EH (cell line): ENCODE measurements at places on chromosomes 3 and 15.
A peak's percentile ranks its signal among the peaks of the same experiment; 100 is the strongest.

DNA sequence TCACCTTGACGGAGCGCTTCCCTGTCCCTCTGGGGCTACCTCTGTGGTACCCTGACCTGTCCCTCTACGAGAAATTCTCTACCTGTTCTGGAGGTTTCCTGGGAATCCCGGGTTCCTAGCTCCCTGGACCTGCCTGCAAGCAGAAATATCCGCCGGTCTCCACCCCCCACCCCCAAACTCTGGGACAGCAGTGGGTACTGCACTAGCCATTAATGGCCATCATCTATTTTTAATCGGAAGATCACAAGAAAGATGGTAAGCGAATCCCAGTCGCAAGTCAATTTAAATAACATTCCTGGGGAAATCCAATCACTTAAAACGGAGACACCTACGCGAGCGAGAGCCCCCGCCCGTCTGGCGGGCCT is 429 bp upstream of the C3orf80 start:
- DNase-seq = no peak

GRCh38 chr15:43376017-43376705 is 5.3 kb downstream of the TUBGCP4 start:
- DNase-seq = peak; percentile 35

DNA sequence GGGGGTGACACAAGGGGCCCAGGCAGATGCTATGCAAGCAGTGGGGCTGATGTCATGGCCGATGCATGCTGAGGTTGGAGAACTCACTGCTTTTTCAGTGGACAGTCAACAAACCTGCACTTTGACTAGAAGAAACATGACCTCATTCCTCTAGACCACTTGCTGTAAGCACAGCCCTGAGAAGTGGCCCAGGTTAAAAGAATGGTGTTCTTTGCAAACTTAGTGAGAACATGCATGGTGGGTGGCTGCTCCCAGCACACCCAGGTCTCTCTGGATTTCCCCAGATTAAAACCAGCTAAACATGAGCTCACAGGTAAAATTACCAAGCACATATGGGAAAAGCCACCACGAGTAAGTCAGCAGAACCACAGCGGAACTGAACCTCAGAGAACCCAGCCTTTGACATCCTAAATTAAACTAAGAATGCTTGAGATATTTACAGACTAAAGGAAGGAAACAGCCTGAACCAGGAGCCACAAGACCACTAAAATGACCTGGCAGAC is 15.5 kb downstream of the DLEC1 start:
- DNase-seq = peak; percentile 16

GRCh38 chr15:62439543-62440016 is 274.5 kb upstream of the C2CD4B start:
- peak; percentile 84 for DNase-seq

- no peak for DNase-seq
Measured at GRCh38 chr15:99562238-99562637, 3.5 kb upstream of the MEF2A start.
